ENCODE measurements at places on chromosomes 2 and 18.

DNA sequence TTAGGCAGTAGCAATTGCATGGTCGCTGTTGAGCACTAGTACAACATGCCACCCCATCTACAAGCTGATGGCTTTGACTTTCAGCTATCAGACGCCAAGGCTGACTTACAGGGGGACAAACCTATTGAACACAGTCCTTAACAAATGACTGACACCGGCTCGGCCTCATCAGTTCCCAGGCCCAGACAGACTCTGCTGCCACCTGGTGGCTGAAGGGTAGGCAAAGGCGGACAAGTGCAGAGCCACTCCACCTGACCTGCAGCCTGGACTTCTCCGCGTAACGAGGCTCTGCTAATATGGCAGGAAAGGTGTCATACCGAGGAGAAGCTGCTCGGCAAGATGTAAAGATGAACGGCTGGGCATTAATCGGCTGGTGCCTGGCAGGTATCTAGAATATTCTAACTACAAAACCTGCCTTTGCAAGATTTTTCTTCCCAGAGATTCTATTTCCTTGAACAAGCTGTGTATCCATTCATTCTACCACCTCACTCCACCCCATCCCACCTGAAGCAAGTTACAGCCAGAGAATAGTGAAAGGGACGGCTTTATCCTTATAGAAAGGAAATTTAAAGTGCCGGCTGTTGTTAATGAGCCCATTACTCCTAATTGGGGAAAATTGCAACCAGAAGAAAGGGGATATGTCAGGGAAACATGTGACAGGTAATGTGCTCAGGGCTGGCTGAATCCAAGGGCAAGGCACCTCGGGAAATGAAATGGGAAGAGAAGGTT, 67.4 kb downstream of the STEAP3 start:
- peak; percentile 83 for DNase-seq

DNA sequence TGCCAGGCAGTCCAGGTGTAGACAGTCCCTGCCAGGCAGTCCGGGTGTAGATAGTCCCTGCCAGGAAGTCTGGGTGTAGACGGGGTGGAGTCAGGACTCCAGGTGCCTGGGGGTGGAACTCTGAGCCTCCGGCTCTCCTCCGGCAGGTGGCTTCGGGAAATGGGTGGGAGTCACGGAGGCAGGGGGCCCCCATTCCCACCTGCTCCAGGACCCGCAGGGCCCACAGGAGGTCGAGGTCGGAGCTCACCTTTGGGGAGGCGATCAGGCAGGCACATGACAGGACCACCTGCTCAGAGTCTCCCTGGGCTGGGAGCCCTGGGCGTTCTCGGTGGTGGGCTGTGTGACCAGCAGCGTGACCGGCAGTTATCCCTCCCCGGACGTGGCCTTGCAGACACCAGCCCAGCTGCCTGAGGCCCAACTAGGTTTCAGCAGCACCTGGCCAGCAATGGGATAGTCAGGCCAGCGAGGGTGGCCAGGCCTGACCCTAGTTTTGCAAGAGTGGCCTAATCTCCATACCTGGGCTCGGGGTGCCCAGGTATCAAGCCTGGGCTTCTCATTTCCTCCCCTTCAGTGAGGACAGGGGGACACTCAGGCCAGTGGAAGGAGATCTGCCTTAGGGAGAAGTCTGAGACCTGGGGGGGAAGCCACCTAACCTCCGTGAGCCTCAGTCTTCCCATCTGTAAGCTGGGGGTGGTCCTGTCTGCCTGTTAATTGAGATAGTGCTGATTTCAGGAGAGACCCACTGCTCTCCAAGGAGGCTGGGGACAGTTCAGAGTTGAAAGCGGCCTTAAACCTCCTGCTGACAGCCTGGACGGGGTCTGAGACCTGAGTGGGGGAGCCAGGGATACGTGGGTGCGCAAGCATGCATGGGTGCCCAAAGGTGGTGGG, 13.2 kb downstream of the GPC1 start:
- DNase-seq, result no peak

DNA sequence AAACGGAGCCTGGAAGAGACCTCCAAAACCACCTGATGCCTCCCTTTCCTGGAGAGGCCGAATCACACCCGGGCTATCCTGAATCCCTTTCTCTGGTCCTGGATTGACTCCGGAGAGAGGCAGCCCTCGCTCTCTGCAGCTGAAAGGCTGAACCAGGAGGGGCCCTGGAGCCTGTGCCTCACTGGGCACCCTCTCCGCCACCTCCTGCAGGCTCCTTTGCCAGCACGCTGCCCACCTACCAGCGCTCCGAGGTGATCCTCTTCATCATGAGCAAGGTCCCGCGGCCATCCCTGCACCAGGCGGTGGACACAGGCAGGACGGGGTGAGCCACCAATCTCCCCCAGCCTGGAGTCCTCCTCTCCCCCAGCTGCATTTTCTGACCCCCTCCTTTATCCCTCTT, 35.7 kb downstream of the POMC start:
- DNase-seq, result no peak

GRCh38 chr2:54429811-54430551, 26.1 kb upstream of the SPTBN1 start:
- no peak for DNase-seq

- no peak for DNase-seq
These were observed 20.7 kb upstream of the TLK1 start for GRCh38 chr2:171181064-171182049.

DNA sequence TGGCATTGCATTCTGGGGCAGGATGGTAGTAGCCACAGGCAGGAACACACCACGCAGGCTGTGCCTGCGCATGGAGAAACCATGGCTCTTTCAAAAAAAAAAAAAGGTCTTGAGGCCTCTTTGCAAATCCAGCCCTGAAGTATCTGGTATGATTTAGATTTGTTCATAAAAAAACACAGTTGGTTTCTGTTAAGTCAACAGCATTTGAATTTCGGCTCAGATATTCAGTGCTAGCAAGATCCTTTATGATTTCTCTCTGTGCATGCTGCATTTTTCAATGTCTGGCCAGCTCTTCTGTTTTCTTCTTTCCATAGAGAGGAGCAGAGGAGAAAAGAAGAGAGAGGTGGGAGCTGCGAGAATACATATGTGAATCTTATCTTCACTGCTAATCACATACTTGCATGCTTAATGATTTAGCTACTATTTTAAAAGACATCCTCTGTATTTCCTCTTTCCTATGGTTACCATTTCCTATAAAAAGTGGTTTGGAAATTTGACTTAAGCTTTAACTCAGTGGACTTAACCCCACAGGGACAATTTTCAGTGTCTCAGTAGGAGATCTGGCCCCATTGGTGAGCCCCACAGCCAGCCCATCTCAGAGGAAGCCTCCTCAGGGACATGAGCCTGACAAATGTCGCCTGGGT, 214.3 kb upstream of the APCDD1 start:
- no peak for DNase-seq

- DNase-seq, result no peak
These were observed 1465.5 kb downstream of the SUCLG1 start for GRCh38 chr2:82993609-82994008.

DNA sequence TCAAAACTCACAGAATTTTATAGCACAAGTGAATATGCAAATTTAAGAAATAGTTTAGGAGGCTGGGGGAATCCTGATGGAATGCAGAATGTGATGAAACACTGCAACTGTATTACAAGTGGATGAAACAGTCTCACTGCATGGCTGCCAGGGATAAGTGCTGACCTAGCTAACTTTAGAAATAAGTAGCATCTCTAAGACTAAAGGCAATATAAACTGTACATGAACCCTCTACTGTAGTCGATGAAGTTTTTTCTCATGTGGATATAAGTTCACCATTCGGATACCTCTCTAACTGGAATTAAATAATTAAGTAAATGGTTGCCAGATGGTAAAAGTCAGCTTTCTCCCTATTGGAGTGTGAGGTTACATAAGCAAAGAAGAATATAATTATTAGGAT, 777.8 kb upstream of the RAB6C start:
- no peak for DNase-seq

DNA sequence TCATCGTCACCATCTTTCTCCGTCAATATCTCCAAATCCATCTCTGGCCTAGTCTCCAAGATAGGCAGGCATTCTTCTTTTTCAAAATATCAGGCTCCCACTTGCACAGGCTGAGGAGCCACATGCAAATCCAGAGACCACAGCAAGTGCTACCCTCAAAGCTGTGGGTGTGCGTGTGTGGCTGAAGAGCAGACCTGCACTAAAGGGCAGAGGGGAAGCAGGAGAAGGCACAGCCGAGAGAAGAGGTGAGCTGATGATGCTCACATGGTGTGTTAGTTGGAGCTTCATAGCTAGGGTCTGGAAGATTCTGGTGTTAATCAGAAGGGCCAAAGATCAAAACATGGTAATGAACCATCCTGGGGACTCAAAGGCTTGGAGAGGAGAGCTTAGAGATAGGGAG, 3.8 kb downstream of the SPEG start:
- DNase-seq, result no peak

GRCh38 chr2:120544522-120544921, 191.1 kb upstream of the GLI2 start:
- no peak for DNase-seq

- DNase-seq, result no peak
These were observed 149.2 kb downstream of the MTCL1 start for GRCh38 chr18:8854550-8854949.

DNA sequence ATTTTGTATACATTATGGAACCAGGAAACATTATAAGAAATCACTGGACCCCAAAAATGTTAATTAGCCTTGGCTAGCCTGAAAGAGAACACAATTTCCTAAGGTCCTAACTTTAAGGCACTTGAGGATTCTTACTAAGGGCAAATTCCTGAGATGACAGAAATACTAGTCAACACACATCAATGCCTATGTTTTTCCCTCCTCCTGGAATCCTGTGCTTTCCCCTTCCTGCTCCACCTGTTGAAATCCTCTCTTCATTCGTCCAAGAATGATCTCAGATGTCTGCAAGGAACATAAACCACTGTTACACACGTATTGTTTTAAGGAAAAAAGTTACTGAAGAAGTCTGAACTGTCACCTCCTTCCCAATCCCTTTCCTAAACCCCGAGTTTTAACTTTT, 21.2 kb upstream of the DARS1 start:
- DNase-seq, result no peak

DNA sequence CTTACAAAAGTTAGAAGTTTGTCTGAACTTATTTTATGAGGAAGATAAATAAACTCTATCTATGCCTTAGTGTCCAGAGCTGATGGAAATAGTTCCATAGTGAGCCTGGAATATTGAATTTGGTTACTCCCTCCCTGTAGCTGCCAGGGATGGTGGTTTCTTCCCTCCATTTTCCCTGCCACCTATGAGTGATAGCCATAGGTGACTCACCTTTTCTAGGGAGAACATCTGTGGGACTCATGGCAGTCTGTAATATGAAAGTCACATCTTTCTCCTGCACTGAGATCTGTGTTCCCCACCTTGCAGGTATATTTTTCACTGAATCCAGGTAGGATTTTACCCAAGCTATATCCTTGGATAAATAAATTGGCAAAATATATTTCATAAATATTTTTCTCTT, 148.8 kb downstream of the TPGS2 start:
- no peak for DNase-seq

DNA sequence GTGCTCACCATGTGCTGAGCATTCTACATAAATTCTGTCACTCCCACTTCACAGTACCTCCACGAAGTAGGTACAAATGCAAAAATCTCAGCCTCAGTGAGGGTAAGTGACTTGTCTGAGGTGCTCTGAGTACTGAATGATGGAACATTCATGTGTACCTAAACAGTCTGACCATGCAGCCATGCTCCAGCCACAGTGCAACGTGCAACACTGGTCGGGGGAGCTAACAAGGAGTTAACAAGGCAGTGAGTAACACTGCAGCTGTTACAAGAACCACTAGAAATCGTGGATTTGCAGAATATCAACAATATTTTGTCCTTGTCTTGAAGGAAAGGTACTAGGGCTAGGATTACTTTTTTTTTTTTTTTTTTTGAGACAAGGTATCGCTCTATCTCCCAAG, 36.6 kb upstream of the NDUFV2 start:
- no peak for DNase-seq

DNA sequence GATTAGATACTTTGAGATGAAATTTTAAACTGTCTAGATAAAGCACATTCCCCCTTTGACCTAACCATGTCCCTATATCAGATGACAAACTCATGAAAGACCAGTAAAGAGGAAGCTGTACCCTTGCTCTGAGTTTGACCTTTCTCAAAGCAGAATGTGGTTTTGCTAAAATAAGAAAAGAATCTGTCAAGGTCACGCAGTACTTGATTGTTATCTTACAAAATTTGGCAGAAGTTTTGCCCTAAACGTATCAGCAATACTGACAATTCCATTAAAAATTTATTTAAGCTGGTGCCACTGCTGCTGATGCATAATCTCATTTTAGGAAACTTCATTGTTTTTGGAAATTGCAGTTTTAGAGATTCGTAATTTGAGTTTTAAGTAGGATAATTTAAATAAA, 31.2 kb upstream of the GALM start:
- DNase-seq, result no peak

GRCh38 chr2:177765698-177766097, 306.9 kb downstream of the PDE11A start:
- no peak for DNase-seq

- DNase-seq, result no peak
These were observed 161.1 kb downstream of the ESCO1 start for GRCh38 chr18:21439431-21439846.

- no peak for DNase-seq
These were observed 116.1 kb upstream of the HDAC4 start for GRCh38 chr2:239516954-239517305.

DNA sequence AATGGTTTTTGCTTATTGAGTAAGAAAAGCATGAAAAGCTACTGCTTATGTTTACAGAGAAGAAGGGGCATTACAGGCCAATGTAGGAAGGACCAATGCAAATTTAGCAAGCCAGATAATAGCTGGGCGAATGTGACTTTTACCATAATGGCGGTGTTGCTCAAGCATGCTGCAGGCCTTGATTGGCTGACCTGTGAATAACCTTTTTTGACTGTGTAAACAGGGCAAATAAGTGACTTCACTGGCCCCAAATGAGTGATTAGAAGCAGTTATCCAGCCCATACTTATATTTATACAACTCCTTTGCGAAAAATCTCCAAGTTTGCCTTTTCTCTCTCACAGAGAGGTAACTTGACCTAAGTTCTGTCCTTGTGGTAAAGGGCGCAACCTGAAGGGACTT, 146.9 kb downstream of the SP3 start:
- no peak for DNase-seq

DNA sequence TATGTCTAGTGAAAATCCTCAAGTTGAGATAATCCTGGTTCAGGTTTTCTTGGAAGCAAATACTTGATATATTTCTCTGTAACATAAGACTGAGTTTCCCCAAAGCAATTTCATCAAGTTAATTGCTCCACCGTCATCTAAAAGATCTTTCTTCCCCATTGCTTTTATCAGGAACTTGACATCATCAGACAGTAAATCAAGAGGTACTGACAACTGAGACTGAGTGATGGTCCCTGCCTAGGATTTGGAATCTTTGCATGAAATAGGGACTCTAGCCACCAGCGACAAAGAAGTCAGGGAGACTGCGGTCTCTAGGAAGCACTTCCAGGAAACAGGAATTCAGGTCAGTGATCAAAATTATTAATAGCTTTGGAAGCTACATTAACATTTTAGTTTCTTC, 43.4 kb upstream of the SCN1A start:
- DNase-seq, result no peak
